Astrocyte (in vitro differentiated cells and primary cell): ENCODE measurements at places on chromosomes 3 and 15. TPM values are rescaled to one million over a fixed set of nuclear protein-coding genes. Genes with fewer than 3 reads are reported as not detected.

GRCh38 chr3:133428552-133428951 is 28.7 kb downstream of the BFSP2 start:
- no peak for DNase-seq

DNA sequence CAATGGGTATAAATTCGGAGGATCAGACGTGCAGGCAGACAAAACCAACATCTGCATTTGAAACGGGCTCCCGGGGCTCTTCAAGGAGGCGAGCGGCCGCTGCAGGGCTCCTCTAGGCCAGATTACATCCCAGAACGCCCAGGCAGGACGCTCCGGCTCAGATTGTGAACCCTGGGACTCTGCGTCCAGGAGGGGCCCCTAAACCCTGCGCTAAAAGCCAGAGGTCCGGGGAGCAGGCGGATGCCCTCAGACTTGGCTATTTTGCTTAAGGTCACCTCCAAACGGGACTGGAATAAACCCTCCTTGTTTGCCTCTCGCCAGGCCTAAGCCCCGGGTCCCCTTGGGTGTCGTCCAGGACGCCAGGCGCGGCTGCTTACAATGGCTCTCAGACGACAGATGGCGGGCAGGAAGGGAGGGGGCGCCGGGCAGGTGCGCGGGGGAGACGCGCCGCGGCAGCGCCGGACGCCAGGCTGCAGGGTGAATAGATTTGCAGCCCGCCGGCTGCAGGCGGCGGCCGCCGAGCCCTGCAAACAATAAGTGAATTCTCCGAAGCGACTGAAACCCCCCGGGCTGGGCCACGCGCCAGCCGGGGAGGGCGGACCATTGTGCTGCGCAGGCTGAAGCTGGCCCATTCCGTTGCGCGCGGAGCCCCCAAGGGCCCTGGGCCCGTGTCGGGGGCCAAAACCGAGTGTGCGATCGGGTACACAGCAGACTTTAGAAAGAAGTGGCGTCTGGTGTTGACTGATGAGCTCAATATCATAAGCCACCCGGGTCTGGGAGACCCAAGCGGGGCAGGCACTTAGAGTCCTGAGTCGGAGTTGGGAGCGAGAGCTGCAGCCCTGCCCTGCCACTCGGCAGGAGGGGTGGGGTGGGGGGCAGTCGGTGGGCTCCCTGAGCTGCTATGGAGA is 32.3 kb upstream of the AMOTL2 start:
- no peak for DNase-seq

GRCh38 chr3:63344661-63345060 is 66.6 kb downstream of the SYNPR start:
- no peak for DNase-seq

- no peak for DNase-seq
Measured at GRCh38 chr3:136186344-136186743, 9.8 kb downstream of the MSL2 start.

GRCh38 chr3:172100482-172100881 is 61.1 kb downstream of the FNDC3B start:
- DNase-seq, result no peak

- no peak for DNase-seq
Measured at GRCh38 chr3:107666853-107667252, 144.1 kb downstream of the BBX start.

DNA sequence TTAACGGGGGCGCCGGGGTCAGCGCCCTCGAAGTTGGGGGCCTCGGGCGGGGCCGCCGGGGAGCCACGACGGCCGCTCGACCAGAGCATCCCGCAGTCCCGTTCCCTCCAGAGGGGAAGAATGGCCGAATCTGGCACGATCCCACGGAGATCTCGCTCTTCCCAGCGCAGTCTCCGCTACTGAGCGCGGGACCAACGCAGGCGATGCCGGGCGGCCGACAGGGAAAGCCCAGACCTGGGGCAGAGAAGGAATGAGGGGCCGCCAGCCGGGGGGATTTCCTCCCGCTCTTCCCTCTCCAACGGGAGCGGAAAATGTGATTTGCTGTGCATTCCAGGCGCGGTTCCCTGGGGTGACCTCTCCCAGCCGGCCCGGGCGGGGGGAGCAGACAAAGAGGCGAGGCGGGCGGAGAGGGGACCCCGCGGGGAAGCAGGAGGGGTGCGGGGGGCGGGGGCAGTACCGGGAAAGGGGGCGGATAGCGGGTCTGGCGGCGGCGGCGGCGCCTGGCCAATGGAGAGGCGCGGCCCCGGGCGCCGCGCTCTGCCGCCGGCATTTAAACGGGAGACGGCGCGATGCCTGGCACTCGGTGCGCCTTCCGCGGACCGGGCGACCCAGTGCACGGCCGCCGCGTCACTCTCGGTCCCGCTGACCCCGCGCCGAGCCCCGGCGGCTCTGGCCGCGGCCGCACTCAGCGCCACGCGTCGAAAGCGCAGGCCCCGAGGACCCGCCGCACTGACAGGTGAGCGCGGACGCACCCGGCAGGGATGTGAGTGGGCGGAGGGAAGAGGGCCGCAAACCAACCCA is at the start of gene GREM1:
TSS of gene GREM1 (plus strand) at position 579 of the 801 bp plus-strand sequence. CDS start 12,687 bp downstream, outside the sequence.
- DNase-seq, result peak; percentile 48

DNA sequence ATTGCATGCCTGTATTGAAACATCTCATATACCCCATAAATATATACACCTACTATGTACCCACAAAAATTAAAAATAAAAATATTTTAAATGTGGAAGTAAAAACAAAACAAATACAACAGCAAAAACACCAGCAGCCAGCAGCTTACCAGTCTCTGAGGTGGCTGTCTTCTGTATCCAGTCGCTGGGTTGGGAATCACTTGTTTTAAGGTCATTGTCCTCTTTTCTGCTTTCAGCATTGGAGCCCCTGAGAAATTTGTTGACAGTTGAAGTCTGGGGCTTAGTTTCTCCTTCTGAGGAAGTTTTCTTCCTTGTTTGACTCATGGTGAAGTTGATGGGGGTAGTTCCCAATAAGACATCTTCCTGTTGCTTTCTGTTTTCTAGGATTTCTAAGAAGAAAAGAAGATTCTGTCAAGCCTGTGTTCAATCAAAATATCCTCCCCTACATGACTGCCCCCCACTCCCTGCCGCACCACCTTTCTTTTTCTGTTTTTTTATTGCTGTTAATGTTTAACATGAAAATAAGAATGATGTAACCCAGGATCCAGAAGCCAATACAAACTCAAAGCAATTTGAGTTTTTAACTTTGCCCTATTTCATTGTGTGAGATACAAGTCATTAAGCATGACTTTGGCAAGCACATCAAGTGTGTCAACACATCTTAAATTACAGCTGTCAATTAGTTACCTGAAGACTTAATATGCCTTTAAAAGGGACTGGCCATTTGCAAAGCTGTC is at the start of gene LRRC31:
TSS of gene LRRC31 (minus strand) at position 452 of the 737 bp plus-strand sequence. CDS start at position 324, 128 bp downstream.
- no peak for DNase-seq

DNA sequence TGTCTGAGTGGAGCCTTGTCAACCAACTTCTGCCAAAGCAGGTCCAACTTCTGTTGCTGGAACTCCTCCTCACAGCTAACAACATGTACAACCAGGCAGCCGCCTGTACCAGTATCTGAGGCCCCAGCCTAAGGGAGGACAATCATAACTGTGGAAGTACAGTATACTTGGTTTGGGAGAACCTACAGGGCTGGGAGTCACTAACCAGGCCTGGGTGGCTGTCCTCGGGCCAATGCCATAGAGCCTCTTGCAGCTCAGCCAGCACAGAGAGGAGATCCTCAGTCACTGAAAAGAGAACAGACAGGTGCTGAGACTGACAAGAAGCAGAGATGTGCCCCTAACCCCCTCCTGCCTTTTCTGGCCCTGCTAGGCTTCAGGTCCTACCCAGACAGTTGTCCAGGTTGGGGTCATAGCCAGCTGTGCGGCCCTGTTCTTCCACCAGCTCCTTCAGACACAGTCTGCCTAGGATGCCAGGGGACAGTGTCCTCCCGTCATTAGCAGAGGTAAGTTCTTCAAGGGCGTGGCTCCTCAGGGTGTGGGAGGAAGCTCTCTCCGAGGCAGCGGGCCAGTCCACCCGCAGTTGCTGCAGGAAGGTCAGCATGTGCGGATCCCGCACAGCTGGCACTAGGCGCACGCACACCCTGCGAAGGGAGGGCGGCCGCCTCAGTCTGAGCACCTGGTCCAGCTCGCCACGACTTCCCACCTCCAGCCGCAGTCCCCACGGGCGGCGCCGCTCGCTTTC is 980 bp downstream of the DALRD3 start:
- DNase-seq, result no peak

GRCh38 chr3:194888916-194889315 is 203.2 kb downstream of the FAM43A start:
- no peak for DNase-seq

GRCh38 chr15:25742041-25742730 is 120.9 kb downstream of the ATP10A start:
- no peak for DNase-seq

DNA sequence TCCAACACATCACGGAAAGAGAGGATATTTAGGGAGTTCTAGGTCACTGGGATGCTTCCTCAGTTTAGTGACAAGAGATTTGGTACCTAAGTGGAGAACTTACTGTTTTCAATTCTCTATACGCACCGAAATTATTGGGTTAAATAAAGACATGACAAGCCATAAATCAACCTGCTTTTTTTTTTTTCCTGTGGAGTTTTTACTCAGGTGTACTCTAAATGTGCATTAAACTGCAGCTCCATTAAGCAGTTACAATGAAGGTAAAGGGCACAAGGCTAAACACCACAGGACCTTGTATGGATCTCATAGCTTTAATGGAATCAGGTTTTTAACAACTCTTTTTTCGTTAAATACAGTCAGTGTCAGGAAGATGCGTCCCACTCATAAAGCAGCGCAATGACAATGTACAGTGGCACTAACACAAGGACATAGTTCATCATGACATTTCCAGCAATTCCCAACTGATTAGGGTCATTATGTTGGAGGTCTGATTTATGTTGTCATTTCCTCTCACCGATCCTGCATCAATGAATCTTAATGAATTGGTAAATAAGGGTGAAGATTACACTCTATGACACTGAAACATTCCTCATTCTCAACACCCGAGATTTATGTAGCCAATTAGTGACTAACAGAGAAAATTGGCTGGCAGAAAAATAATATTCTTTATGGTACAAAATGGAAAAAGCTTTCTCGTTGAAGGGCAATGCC is 355.2 kb downstream of the FOXP1 start:
- DNase-seq, result no peak

DNA sequence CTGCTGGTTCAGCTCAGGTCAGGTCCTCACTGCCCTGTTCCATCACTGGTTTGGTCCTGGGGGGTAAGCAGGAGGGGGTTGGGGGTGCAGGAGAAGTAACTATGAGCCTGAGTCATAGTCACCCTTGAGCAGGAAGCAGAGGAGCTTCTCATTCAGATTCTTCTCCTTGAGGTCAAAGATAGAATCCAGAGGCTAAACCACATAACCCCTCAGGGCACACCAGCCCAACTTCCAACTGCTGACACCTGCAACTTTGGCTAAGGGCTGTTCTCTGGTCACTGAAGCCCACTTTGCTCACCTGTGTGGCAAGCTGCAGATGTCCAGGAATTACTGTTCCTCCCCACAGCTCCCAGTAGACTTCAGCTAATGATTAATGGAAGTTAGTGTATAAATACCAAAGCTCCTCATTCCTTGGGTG is 48.8 kb upstream of the LRRFIP2 start:
- no peak for DNase-seq

- no peak for DNase-seq
Measured at GRCh38 chr3:31103623-31104180, 209.2 kb upstream of the GADL1 start.

DNA sequence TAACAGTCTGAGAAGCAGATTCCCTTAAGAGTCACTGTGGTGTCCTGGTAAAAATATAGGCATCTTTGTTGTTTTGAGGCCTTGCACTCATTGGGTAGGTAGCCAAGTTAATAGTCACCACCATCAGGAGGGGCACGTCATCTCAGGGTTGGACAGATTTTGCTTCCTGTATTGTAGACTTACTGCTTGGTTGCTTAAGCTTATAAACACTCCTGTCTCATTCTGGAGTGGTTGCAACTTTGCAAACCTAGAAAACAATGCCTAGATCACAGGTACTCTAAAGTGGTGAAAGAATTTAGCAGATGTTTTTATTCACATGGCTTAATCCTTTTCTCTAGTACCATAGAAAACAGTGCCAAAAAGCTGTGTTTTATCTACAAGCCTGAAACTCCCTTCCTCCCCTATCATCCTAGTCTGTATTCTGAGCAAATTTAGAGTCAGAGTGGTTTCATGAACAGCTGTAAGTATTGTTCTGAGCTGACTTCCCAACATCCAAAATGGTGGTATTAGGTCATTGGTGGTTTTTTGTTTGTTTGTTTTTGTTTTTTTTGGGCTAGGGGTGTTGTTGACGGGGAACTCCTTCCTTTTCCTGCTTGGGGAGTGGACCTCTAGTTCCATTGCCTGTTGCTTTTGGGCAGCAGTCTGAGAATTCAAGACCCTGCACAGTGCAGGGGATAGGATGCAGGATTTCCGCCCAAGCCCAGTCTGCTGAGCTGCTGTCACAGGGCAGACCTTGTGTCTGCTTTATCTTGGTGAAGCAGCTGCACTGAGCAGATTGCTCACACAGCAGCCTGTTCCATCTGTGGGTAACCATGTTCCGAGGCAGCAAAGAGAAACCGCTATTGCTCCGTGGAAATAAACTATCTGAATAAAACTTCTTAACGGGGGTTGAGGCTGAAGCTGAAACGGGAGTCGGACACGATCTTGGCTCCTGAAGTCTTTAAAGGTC is 202.0 kb downstream of the AKAP13 start:
- DNase-seq, result peak; percentile 59

GRCh38 chr15:92020207-92020606 is 166.7 kb downstream of the SLCO3A1 start:
- DNase-seq, result peak; percentile 47

- DNase-seq, result peak; percentile 85
Measured at GRCh38 chr3:64143409-64144130, 81.7 kb downstream of the PRICKLE2 start.

DNA sequence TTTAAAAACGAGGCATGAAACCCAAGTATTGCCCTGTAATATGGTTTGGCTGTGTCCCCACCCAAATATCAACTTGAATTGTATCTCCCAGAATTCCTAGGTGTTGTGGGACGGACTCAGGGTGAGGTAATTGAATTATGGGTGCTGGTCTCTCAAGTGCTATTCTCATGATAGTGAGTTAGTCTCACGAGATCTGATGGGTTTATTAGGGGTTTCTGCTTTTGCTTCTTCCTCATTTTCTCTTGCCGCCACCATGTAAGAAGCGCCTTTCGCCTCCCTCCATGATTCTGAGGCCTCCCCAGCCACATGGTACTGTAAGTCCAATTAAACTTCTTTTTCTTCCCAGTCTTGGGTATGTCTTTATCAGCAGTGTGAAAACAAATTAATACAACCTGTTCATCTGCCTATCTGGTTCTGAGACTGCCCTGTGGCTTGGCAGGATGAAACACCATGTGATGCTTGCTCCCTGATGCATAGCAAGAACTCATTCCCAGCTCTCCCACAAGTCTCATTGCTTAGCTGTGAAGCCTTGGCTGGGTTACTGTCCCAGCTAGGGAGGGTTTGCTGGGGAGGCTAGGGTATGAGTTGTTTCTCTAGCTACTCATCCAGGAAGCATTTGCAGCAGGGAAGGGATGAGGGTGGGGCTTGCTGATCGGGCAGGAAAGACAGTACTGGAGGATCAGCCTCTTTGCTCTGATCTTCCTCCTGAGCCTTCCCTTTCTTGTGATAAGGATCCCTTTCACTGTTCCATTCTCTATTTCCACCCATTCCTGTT is 3.7 kb upstream of the SQOR start:
- peak; percentile 91 for DNase-seq

Gene SIDT1
- total RNA-seq, result not detected in 2 replicates

Gene THAP10
- 1.6 TPM in 2 replicates for total RNA-seq

Gene LTK
- total RNA-seq, result 0.14 TPM in 1 of 2 replicates, not detected in the other

Gene CCR9
- not detected in 2 replicates for total RNA-seq

Gene MEX3B
- total RNA-seq, result 18.7 and 19.1 TPM in 2 replicates

Gene TMEM39A
- total RNA-seq, result 53.4 and 59.4 TPM in 2 replicates

Gene STAC
- 7.1 and 9.4 TPM in 2 replicates for total RNA-seq

Gene CX3CR1
- total RNA-seq, result 0.17 and 0.32 TPM in 2 replicates

Gene C3orf70
- total RNA-seq, result 5.7 and 8.2 TPM in 2 replicates

Gene CDC25A
- total RNA-seq, result 4.6 and 5.1 TPM in 2 replicates

Gene ZPLD1
- total RNA-seq, result 0.45 and 0.60 TPM in 2 replicates

Gene TMEM40
- total RNA-seq, result 1.3 and 2.0 TPM in 2 replicates
